ENCODE measurements at places on chromosomes 11 and 22. TPM values are rescaled to one million over a fixed set of nuclear protein-coding genes. Genes with fewer than 3 reads are reported as not detected.

Gene PRDM11
- 3.9 TPM for total RNA-seq

Gene OR52J3
- not detected for total RNA-seq

Gene OR5A1
- not detected for total RNA-seq

Gene MIOX
- under 0.01 TPM for total RNA-seq

Gene PATE2
- total RNA-seq, result not detected

Gene PIH1D2
- 1.5 TPM for total RNA-seq

Gene CSNK2A3
- 1.8 TPM for total RNA-seq

Gene DNAJC24
- total RNA-seq, result 14.6 TPM

Gene DUSP8
- total RNA-seq, result 0.51 TPM

Gene NDUFV1
- 153 TPM for total RNA-seq

Gene CD81
- total RNA-seq, result 289 TPM

Gene ZNRF3
- 2.6 TPM for total RNA-seq

Gene SYT7
- total RNA-seq, result 9.2 TPM

Gene A4GALT
- total RNA-seq, result 16.2 TPM

Gene MS4A14
- total RNA-seq, result not detected

Gene FOLH1
- 1.2 TPM for total RNA-seq

Gene ACCSL
- not detected for total RNA-seq

Gene MLC1
- total RNA-seq, result under 0.01 TPM

Gene OR4A15
- not detected for total RNA-seq

Gene OR10A2
- not detected for total RNA-seq

Gene MUC2
- not detected for total RNA-seq

Gene CRYBB3
- not detected for total RNA-seq

Gene OR2AT4
- not detected for total RNA-seq

Gene DAGLA
- total RNA-seq, result 2.0 TPM

Gene MRE11
- total RNA-seq, result 6.9 TPM

Gene SLC16A8
- under 0.01 TPM for total RNA-seq

Gene TECTA
- total RNA-seq, result 0.26 TPM
